Cardiac septum (tissue), 1 donor: ENCODE measurements at places on chromosomes 5 and 9. TPM values are rescaled to one million over a fixed set of nuclear protein-coding genes. Genes with fewer than 3 reads are reported as not detected.

DNA sequence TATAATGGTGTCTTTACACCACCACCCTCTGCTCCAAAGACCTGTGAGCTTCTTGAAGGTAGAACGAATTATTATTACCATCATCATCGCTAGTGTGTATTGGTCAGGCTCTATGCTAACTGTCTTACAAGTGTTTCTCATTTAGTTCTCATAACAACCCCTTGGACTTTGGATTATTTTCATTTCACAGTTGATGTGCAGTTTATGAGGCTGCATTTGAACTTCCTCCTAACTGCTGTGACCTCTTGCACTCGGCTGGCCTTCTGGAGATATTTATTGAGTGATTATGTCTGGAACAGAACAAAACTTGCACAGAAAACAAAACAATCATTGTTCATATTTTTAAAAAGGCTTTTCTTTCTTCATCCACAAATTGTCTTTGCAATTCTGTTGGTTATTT, 306.3 kb upstream of the SGCD start:
- no peak for DNase-seq

DNA sequence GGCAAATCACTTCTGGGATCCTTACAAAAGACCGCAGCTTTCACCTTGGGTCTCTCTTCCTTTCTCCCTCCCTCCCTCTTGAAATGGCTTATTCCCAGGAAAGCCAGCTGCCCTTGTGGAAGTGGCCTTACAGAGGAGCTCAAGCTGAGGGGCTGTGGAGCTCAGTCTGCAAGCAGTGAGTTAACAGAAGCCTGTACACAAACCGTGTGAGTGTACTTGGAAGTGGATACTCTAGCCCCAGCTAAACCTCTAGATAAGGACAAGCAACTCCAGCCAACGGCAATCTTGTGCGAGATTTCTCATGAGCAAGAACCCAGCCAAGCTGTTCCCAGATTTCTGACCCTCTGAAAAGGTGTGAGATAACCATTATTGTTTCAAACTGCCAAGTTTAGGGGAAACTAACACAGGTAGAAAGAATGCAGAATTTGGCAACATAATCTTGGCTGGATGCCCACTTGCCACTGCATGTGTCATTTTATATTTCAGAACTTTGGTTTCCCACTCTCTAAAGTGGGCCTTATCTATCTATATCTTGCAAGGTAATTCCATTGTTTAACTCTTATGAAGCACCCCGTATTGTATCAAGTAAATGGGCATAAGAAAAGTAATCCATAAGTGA, 85.6 kb downstream of the CDH18 start:
- no peak for DNase-seq

GRCh38 chr5:83540105-83540504, 68.6 kb downstream of the VCAN start:
- no peak for DNase-seq

- DNase-seq: no peak
Measured at GRCh38 chr5:131254741-131255140, 9.1 kb upstream of the CDC42SE2 start.

The OXCT1 gene
- total RNA-seq: 269 TPM

The MARVELD2 gene
- 0.62 TPM for total RNA-seq
